HL-60 (cell line): ENCODE measurements at places on chromosomes 6 and 20.

DNA sequence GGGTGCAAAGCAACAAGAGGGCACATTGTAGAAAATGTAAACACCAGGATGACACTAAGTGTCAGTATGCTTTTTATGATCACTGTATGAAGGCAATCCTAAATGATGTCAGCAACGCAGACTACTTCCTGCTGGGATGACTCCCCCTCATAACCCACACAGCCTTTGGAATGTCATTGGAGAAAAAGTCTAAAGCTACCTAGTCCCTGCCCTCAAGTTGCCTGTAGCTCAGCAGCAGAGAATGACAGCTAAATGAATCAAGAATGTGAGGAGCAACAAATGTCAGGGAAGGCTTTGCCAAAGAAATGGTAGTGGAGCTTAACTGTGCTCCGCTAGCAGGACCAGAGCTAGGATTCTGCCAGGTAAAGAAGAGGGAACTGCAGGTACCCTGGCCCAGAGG, 555.6 kb downstream of the CD83 start:
- no peak for DNase-seq

DNA sequence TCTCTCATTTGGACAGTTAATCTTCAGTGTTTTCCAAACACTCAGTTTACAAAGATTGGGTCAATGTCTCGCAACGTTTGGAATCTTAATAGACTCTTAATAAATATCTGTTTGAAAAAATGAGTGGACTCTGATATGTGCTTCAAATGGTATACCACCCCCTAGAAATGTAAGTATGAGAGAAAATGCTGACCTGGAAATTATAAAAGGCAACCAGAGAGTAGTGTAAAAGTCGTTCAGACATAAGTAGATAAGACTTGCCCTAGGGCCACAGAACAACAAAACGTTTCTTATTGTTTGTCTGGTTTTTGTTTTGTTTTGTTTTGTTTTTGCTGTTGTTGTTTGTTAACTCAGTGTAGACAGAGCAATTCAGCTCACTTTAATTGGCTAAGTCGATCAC, 97.4 kb upstream of the SPTLC3 start:
- no peak for DNase-seq

DNA sequence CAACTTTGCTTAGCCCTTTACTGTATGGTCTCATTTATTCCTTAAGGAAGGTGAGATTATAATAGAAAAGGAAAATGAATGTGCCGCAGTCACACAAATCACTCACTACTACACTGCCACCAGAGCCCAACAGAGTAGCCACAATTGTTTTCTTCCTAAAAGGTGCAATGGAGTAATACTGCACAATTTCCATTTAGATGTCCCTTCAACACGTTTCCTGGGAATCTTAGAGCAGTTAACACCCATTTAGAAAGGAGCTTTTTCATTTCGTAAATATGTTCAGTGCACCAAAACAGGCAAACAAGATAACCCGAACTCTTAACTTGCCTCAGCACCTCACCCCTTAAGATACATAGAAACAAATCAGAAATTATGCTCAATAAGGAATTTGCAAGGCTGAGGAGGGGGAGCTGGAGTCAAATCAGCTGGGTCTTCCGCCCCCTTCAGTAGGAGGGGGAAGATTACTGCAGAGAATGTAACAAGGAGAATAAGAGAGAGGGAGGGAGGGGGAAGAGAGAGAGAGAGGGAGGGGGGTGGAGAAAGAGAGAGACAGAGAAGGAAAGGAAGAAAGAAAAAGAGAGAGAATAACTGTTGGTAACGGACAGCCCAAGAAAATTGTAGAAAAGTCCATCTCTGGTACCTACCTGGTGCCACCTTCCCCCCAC, 155.5 kb downstream of the BCAS1 start:
- DNase-seq = no peak

DNA sequence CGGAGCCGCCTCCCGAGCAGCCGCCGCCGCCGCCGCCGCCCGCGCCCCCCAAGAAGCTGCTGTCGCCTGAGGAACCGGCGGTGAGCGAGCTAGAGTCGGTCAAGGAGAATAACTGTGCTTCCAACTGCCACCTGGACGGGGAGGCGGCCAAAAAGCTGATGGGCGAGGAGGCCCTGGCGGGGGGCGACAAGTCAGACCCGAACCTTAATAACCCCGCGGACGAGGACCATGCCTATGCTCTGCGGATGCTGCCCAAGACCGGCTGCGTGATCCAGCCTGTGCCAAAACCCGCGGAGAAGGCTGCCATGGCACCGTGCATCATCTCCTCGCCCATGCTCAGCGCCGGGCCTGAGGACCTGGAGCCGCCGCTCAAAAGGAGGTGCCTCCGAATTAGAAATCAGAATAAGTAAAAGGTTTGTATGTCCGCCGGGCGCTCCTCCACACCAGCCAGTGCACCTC, 145.2 kb downstream of the SOBP start:
- no peak for DNase-seq

GRCh38 chr20:24211972-24212371, 223.4 kb upstream of the GGTLC1 start:
- DNase-seq = no peak

DNA sequence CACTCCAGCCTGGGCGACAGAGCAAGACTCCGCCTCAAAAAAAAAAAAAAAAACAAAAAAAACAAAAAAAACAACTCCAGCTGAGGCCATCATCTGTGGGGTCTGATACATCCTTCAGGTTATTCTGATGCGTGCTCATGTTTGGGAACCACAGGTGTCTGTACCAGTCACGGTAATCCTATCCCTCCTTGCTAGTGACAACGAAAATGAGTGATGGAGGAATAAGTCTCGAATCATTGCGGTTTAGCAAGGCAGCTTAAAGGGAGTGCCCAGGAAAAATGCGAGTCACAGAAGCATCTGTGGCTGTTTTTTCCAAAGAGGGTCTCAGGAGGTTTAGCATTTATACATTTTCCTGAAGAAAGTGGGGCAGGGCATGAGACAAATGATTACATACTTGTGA, 48.8 kb downstream of the MCUR1 start:
- DNase-seq = no peak

- DNase-seq = no peak
Observed at GRCh38 chr6:137933696-137934095, 66.6 kb downstream of the TNFAIP3 start.

- no peak for DNase-seq
Observed at GRCh38 chr20:59648466-59649070, 44.2 kb downstream of the PHACTR3 start.
